Right atrium auricular region (tissue), 2 donors: ENCODE measurements at places on chromosomes 1 and 21. TPM values are rescaled to one million over a fixed set of nuclear protein-coding genes. Genes with fewer than 3 reads are reported as not detected.

- DNase-seq = no peak
- H3K27ac ChIP-seq = no peak overlapping the region
- H3K4me3 ChIP-seq = no peak overlapping the region
- H3K4me1 ChIP-seq = no peaks in the 10 kb centered on the region
These were observed 464.8 kb upstream of the BRINP3 start for GRCh38 chr1:190942475-190942874.

DNA sequence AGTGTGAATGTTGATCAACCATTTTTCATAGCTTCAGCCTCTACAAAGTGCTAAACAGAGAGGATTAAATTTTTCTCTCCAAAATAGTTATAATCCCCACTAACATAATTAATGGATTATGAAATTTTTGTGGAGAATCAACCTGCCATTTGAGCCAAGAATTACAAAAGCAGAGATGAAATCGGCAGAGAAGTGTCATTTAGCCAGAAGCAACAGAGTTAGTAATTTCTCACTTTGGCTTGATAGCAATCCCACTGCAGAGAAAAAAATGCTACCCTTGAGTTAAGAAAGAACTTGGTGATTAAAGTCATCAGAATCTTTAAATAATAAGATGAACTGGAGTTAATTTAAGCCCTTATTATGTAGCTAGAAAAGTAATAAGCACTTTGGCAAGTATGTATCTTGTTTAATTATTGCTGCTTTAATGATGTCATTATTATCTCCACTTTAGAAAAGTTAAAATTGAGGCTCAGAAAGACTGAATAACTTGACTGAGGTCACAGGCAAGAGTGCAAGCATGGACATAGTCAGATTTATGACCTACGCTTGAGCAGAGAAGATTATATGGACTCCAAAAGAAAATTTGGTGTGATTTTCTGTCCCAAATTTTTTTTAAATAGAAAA is 37.3 kb downstream of the RGS4 start:
- DNase-seq = no peak
- no peak overlapping the region for H3K27ac ChIP-seq
- H3K4me3 ChIP-seq = no peak overlapping the region
- H3K4me1 ChIP-seq = no peaks in the 10 kb centered on the region
- no peaks in the 10 kb centered on the region for H3K27me3 ChIP-seq
- no peaks in the 10 kb centered on the region for H3K36me3 ChIP-seq

Gene OR2T2
- not detected for total RNA-seq

Gene BRDT
- not detected for total RNA-seq

- no peaks in the 10 kb centered on the region for H3K4me1 ChIP-seq
- no peak overlapping the region for H3K4me3 ChIP-seq
- no peaks in the 10 kb centered on the region for H3K36me3 ChIP-seq
These were observed 82.5 kb downstream of the C4BPA start for GRCh38 chr1:207186503-207186902.
